Activated CD8-positive, alpha-beta memory T cell treated with anti-CD3 and anti-CD28 coated beads, Interleukin-2, amount 10 ng/mL, durations not matched to agents 7 days and 5 days (primary cell): ENCODE measurements at places on chromosomes 1 and 21. TPM values are rescaled to one million over a fixed set of nuclear protein-coding genes. Genes with fewer than 3 reads are reported as not detected.

OSBPL9 gene
- total RNA-seq: 48.5 TPM

PARP1 gene
- total RNA-seq: 207 TPM

MYOG gene
- total RNA-seq: not detected

C4BPA gene
- not detected for total RNA-seq

IQCC gene
- total RNA-seq: 5.4 TPM

FAM167B gene
- total RNA-seq: 1.2 TPM

CHIA gene
- total RNA-seq: not detected

EFNA3 gene
- total RNA-seq: 2.8 TPM

BTBD8 gene
- 2.4 TPM for total RNA-seq

TTC4 gene
- 19.6 TPM for total RNA-seq

NMNAT2 gene
- not detected for total RNA-seq
